Renal cortex interstitium (tissue), 15 donors: ENCODE measurements at places on chromosomes 5 and 9. TPM values are rescaled to one million over a fixed set of nuclear protein-coding genes. Genes with fewer than 3 reads are reported as not detected.

Gene SLC45A2
- 0.37 TPM for polyA plus RNA-seq

Gene PROB1
- polyA plus RNA-seq = 2.4 TPM

Gene PLPP7
- polyA plus RNA-seq = 2.6 TPM

- DNase-seq = no peak
Measured at GRCh38 chr5:135964670-135965320, 10.0 kb upstream of the LECT2 start.

DNA sequence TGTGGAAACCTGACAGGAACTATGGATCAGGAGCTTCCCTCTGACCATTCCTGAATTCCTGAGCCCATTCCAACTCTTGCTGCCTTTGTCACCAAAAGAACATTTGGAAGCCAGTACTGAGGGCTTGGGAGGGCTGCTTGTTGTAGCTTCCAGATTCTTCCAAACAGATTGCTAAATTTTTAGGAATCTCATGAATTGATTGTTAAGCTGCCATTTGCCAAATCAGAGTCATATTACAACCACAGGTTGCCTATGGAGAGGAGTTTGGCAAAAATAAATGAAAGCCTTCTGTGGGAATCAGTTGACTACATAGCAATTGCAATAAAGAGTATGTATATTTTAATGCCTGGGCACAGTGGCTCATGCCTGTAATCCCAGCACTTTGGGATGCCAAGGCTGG, 39.2 kb upstream of the SLC28A3 start:
- no peak for DNase-seq

DNA sequence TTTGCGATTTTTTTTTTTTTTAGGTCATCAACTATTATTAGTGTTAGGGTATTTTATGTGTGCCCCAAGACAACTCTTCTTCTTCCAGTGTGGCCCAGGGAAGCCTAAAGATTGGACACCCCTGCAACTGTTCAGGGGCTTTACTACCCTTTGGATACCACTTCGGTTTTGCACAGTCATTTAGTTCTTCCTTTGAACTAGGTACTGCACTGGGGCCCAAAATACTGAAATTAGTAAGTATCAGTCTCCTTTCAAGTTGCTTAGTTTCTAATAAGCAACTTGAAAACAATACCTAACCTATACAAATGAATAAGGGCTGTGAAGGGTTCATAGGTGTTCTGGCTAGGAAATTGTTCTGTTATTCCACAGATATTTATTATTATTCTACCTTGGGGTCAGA, 45.3 kb downstream of the CWC27 start:
- DNase-seq = no peak

DNA sequence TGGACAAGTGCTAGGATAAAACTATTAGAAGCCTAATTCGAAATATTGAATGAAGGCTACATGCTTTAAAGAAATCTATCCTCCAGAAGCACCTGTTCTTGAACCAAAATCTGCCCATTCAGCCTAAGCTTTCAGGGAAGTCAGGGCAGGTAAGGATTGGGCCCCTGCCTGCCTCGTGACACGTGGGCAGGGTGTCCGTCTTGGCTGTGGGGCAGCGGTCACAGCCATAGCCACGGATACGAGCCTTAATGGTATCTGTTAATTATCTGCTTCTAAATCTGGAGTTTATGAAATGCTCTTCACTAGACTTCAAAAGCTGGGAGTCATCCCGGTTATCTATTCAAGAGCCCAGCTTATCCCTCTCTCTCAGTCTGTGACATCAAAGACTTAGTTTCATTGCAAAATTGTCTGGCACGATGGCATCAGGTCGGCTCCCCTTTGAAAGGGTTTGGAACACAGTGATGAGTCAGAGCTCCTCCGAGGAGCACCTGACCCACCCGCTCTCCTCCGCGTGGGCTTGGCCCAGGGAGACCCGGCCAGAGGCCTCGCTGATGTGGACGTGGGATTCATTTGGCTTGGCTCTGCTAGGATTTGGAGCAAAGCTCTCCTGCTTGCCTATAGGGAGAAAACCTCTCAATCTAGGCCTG, 135.9 kb downstream of the MACROH2A1 start:
- no peak for DNase-seq
